CD4-positive, alpha-beta T cell treated with Interleukin-17A for 1 hour (primary cell): ENCODE measurements at places on chromosomes 13 and 19.
A peak's percentile ranks its signal among the peaks of the same experiment; 100 is the strongest.

- no peak for DNase-seq
Measured at GRCh38 chr13:33278913-33279312, 6.6 kb downstream of the STARD13 start.

GRCh38 chr19:20662421-20663105, 1.2 kb upstream of the ZNF626 start:
- no peak for DNase-seq

- peak; percentile 74 for DNase-seq
Measured at GRCh38 chr19:11481534-11482383, 913 bp upstream of the ELAVL3 start.

DNA sequence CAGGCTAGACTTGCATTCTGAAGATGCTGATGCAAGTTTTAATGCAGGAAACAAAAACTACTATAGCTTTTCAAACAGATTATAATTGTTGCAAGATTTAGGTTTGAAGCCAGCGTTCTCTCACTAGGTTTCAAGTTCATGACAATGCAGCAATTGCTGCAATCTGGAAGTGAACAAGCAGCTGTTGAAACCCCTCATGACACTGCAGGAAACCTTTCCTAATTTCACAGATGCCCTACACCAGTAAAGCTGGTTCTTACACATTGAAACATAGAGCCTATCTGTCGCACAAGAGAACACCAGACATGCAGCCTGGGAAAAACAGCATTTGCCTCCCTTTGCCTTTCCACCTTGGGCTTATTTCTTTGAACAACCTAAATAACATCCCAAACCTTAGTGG, 1737.2 kb upstream of the MIR17HG start:
- DNase-seq = no peak

- DNase-seq = peak; percentile 76
Measured at GRCh38 chr19:33143897-33144405, 12.0 kb downstream of the WDR88 start.

GRCh38 chr13:105327581-105328126, 1207.8 kb downstream of the EFNB2 start:
- no peak for DNase-seq

- no peak for DNase-seq
Measured at GRCh38 chr19:49814010-49814409, 918 bp upstream of the FUZ start.
